ENCODE measurements at places on chromosomes 4 and X.

- DNase-seq, result no peak
Measured at GRCh38 chrX:123425904-123426303, 241.8 kb downstream of the GRIA3 start.

GRCh38 chr4:105191621-105192210 is 45.0 kb downstream of the TET2 start:
- DNase-seq, result no peak

DNA sequence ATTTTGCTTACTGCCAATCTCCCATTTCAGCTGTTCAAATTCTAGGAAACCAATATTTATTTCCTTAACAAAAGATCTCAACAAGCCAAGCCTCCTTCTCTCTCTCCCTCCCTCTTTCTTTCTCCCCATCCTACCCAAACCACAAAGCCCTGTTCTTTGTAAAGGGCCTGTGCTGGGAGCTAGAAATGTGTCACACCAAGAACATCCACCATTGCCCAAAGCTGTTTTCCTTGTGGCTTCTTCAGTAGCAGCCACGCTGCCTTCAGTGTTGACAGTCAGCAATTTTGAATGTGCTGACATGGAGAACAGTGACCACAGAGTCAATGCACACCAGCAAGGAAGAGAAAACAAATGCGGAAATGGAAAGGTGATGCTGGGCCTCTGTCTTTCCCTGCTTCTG is 203.0 kb downstream of the MAML3 start:
- DNase-seq, result no peak

DNA sequence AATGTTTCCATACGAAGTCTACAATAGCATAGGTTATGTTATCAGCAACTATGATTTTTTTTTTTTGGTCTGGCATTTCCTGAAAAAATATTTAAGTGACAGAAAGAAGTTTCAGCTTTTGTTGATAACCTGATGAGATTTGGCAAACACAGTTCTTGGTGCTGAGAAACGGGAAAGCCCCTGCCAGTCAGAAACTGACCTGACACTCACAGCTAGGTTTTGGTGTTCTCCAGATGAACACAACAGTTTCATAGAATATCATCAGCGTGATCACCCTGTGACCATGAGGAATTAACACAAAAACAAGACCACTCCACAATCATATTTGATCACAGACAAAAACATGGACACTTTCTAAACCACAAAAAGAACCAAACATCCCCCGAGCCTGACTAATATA is 152.5 kb upstream of the DCAF8L1 start:
- DNase-seq, result no peak

DNA sequence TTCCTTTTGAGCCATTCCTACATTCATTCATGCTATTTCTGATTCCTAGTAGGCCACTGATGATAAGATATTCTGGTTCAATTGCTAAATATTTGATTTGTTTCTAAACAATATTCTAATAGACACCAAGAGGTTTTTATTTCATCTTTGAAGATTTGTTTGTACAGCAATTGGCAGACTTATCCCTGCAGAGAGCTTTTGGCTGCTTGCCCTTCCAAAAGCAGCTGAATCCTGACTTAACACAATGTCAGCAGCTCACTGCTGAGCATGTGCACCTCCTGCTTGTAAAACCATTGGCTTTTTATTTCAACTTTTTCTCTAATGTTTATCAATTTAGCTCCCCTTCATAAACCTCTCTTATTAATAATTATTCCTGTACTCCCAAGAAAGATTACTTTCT is 45.3 kb downstream of the MMRN1 start:
- no peak for DNase-seq

Data from GM12892 (cell line).